ENCODE measurements at places on chromosomes 5 and 9.

DNA sequence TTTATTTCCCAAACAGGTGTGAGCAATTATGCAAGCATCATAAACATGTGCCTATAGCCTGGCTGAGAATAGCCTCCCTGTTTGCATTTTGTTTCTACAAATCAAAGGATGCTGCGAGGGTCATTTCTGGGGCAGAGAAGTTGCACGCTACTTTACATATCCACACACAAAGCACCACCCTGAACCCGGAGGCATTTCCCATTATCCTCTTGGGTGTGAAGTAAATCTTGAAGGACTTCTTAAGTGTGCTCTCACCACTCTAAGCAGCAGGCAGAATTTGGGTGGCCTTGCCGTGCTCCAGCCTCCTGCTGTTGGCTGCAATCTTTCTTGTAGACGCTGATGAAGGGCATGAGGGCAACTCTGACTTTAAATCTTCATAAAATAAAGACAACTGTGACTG is 124.0 kb upstream of the TLE4 start:
- no peak for DNase-seq

GRCh38 chr5:72834924-72835323 is 18.5 kb downstream of the TNPO1 start:
- no peak for DNase-seq

DNA sequence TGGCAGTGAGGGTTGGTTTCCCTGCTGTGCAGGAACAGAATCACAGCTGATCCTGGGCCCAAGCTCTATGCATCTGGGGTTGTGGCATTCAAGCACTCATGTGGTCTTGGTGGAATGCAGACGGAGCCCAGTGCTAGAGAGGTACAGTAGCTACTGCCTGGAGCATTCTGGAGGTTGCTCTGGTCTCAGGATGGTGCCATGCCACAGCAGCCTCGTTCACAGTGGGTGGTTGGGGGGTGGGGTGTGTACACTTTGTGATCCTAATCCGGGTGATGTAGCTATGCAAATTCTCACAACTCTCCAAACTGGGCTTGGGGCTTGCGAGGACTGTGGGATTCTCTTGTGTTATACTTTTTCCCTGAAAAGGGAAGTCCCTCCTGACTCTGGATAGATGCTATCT is 45.2 kb downstream of the FGD3 start:
- DNase-seq = no peak

DNA sequence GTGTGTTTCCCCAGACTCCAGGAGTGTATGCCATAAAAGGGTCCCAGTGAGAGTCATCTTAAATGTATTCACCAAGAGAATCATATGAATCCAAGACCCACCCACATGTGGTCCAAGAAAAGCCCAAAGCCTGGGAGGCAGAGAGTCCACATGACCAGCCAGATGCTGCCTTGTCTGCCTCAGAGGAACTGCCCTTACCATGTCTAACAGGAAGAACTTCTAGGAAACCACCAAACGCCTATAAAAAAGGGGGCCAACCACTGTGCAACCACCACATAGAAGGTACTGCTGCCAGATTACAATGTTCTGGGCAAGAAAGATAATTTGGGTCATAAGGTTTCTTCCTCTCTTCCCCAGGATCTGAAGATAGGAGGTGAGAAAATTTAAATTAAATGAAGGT is 129.8 kb upstream of the SLC24A2 start:
- DNase-seq = no peak

GRCh38 chr5:3886524-3887451 is 291.2 kb downstream of the IRX1 start:
- no peak for DNase-seq

- no peak for DNase-seq
Measured at GRCh38 chr9:131679261-131680020, 60.4 kb downstream of the RAPGEF1 start.

- no peak for DNase-seq
Measured at GRCh38 chr5:168020542-168021294, 270.7 kb upstream of the WWC1 start.

GRCh38 chr5:136159457-136159856 is 26.8 kb downstream of the SMAD5 start:
- no peak for DNase-seq

DNA sequence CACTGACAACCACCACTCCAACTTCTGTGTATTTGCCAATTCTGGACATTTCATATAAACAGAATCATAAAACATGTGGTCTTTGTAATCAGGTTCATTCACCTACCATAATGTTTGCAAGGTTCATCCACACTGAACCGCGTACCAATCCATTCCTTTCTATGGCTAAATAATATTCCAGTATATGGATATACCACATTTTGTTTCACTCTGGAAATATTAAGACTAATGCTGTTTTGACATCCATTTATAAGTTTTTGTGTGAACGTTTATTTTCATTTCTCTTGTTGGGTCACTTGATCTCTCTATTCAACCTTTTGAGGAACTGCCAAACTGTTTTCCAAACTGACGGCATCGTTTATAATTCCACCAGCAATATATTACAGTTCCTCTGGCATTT is 26.3 kb upstream of the RNF38 start:
- DNase-seq = no peak

GRCh38 chr5:91123291-91123690 is 259.8 kb downstream of the ARRDC3 start:
- no peak for DNase-seq

DNA sequence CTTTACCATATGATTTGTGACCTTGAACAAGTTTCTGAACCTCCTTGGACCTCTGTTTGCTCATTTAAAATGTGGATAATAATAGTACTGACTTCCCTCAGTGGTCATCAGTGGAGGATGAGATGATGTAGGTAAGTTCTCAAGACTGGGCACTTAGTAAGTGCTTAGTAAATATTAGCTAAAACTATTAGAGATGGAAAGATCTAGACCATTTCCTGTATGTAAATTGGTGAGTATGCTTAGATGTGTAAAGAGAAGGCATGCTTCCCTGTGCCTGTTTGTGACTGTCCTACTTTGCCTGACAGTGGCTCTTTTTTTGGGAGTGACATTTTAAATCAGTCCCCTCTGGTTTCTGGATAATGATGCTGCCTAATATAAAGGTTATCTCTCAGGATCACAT is 288.1 kb downstream of the GABRB2 start:
- DNase-seq = no peak

DNA sequence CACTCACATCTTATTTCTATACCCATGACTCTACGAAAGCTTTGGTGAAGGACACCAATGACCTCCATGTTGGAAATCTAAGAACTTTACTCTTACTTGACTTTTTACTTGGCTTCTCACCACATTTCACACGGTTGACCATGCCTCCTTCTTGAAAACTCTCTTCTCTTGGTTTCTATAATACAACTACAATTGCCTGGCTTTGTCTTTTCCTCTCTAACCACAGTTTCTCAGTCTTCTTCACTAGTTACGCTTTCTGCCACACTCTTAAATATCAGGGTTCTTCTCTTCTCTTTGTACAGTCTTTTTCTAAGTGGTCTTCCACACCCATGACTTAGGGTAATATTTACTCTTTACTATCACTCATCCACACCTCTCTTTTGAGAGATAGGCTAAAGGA is 2079.8 kb upstream of the WWC1 start:
- DNase-seq = no peak

- no peak for DNase-seq
Measured at GRCh38 chr5:124522992-124523391, 223.4 kb downstream of the ZNF608 start.

- no peak for DNase-seq
Measured at GRCh38 chr9:112162621-112163413, 12.3 kb downstream of the SUSD1 start.

GRCh38 chr5:1243487-1244130 is 18.4 kb downstream of the SLC6A18 start:
- DNase-seq = no peak

Data from stimulated activated CD8-positive, alpha-beta memory T cell treated with anti-CD3 and anti-CD28 coated beads, Interleukin-2, amount 100 ng/mL, for 48 hours (primary cell).